ENCODE measurements at places on chromosomes 2 and 18.

- no peak for DNase-seq
Measured at GRCh38 chr2:64422466-64422865, 31.5 kb upstream of the LGALSL start.

DNA sequence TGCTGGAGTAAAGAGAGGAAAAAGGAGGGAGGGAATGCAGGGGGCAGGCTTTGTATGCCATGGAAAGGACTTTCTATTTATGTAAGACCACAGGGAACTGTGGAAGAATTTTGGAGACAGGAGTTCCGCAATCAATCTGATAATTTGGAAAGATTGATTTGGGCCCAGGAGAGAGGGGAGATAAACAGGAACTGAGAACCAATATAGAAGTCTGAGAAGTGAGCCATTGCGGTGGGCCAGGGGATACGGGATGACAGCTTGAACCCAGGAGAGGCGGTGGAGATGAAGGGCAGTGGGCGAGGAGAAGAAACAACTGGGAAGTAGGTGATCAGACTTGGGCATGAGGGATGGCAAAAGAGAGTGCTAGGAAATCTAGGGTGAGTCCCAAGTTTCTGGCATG, 23.7 kb downstream of the RASGRP3 start:
- DNase-seq, result no peak

- DNase-seq, result no peak
Measured at GRCh38 chr2:129004485-129004884, 685.8 kb upstream of the HS6ST1 start.

DNA sequence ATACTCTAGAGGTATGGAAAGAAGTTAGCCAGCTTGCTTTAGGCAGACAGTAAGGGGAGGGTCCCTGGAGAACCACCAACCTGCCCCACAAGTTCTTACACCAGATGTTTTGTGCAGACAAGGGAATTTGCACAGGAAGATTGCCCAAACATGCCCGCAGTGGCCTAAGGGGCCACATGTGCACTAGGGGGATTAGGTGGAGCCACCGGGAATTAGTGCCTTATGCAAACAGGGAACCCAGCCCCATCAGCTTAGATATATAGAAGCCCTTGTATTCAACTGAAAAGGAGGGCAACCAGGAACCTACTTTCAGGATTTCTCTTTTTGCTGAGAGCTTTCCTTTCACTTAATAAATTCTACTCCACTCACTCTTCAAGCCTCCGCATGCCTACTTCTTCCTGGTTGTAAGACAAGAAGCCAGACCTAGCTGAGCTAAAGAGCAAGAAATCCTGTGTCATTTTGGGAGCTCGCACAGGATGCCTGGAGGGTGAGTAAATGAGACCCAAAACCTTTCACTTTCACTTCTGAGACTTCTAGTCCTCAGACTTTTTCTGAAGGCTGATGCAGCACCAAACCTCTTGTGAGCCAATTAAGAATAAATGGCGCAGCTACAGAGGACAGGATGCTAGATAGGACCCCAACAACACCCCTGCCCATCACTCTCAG, 146.3 kb downstream of the GCA start:
- no peak for DNase-seq

DNA sequence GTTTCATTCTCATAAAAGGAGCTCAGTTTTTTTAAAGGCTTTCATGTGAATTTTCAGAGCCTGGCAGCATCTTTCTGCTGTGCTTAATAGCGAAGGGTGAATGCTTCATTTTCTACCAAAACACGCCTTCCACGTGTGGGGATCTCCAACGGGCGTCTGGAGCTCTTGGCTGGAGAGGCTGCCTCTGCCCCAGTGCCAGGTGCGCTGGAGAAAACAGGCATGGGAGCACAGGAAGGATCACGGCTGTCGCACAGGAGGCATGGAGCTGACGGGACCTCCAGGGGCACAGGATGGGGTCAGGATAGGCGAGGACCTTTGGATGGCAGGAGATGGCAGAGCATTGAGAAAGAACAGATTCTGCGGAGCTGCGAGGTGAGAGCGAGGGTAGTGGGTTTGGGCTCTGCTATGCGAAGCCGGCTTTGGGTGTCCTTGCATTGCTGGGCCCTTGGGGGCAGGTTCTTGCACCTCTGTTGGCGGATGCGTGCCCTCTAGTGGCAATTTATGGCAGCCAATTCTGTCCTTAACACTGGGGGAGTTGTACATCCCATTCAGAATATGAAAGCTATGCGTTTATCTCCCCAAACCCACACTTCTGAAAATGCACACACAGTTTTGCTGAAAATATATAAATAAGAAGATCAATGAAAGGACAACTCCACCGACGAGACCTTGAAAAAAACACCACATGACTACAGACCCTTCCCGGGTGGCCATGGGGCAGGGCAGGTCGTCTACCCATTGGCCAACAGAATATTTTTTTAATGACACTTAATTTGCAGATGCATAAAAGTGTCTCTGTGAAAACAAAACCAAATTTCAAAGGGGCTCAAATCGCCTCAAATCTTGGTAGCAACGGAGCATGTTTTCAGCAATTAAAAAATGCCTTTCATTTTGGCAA, 90.4 kb upstream of the SLC35G4 start:
- DNase-seq, result no peak

GRCh38 chr2:20962939-20963557, 80.8 kb downstream of the APOB start:
- peak; percentile 19 for DNase-seq

GRCh38 chr2:72864500-72864899, 22.7 kb upstream of the SPR start:
- DNase-seq, result no peak
